ENCODE measurements at places on chromosomes 3 and 15.

DNA sequence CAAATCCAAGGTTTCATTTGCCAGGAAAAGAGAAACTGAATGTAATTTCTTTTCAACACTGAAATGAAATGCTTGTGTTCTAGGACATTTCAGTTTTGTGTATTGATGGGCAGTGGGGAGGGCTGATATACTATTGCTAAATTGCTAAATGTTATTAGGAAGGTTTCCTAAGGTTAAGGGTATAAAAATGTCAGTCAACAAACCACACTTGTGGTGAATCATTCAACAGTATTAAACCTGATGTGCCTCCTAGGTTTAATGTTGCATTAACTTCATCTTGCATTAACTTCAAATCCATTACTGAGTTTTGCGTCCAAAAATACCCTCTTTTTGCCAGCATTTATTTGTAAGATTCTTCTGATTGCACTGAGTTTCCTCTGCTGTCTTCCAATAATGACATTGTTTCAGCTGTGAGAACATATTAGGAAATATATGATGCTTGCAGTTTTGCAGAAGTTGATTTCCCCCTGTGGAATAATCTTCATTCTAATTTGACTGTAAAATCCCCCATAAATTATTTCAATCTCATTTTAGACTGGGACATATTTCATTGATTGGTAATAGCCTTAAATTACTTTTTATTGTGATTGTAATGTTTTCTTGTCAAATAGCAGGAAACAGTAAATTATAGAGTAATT, 758.3 kb downstream of the GBE1 start:
- no peak for DNase-seq

DNA sequence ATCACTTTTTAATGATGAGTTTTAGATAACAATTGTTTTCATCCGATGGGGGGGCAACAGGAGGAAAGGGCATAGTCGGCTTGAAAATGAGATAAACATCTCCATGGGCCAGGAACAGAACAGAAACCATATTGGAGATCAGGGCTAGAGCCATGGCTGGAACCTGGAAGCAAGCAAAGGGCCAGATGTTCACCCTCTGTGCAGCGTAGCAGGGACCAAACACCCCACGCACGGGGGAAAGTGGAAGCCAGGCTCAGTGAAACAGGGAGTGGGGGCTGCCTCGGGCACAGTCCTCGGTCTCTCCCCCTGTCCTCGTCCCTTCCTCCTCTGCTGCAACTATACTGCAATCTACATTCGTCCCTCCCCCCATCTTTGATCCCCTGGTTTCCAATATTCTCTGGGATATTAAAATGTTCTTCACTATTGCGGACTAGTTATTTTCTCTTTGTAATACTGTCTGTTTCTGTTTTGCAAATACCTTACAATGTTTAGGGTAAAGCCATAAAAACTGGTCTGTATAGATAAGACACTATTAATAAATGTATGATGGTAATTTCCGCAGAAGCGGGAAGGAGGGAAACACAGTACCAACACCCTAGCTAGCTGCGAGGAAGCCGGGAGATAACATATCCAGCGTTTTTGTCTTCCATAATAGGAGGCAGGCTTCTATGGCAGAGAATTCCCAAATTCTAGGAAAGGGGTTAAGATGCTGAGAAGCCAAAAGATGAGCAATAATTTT, 121.5 kb downstream of the XXYLT1 start:
- DNase-seq, result no peak

DNA sequence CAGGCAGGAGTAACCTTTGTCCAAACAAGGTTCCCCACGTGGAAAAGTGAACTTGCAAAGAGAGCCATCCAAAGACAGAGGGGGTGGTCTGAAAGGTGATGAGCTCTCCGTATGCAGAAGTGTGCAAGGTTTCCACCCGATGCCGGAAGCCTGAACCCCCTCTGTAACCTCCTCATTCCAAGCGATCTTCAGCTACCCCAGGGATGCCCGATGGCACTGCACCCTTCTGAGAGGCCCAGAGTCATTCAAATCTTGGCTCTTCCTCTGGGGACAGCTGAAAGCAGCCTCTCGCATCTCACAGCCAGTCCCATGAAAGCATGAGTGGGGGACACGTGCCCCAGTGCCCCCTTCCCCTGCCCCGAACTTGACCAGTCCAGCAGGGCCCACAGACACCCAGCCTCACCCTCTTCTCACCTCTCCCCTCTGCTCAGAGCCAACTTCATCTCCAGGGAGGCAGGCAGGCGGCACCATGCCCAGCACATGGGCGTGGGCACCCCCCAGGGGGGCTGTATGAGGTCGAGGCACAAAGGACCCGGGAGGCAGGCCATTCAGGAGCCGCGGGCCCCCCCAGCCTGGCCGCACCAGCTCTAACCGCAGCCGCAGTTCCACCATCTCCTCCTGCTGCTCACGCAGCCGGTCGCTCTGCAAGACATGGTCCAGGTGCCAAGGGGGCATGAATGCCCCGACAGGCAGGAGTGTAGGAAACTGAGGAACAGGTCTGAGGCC, 8.7 kb downstream of the KIF7 start:
- no peak for DNase-seq

DNA sequence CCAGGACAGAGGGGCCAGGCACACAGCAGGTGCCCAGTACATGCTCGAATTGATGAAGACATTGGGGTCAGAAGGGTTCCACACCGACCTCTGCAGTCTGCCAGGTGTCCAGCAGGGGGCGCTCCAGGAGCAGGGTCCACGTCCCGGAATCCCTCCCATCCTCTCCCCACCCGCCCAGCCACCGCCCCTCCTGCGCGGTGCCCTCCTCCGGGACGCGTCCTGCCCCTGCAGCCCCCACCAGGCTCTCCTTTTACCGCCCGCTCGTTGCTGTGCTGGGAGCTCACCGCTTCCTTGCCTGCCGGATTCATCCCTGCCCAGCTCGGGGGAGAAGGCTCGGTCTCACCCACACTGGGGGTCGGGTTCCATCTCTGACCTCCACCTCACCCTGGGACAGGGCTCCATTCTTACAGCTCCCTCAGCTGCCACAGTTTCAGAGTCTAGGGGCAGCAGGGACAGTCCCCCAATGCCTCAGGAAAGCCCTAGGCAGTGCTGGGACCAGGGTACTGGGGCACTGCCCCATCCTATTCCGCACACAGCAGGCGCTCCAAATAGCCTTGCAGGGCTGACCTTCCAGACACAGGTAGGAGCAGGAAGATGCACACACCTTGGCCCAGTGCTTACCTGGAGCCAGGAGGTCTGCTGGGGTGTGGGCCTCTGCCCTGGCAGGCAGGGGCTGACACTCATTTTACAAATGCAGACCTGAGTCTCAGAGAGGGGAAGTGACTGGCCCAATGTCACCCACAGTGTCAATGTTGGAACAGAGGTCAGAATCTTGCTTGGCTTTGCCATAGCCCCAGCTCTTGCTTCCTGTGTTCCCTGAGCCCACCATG, 31.0 kb downstream of the GRIP2 start:
- peak; percentile 38 for DNase-seq

- no peak for DNase-seq
Observed at GRCh38 chr3:121063628-121064027, 155.6 kb downstream of the STXBP5L start.

GRCh38 chr3:171266034-171266739, 194.0 kb downstream of the TNIK start:
- no peak for DNase-seq

DNA sequence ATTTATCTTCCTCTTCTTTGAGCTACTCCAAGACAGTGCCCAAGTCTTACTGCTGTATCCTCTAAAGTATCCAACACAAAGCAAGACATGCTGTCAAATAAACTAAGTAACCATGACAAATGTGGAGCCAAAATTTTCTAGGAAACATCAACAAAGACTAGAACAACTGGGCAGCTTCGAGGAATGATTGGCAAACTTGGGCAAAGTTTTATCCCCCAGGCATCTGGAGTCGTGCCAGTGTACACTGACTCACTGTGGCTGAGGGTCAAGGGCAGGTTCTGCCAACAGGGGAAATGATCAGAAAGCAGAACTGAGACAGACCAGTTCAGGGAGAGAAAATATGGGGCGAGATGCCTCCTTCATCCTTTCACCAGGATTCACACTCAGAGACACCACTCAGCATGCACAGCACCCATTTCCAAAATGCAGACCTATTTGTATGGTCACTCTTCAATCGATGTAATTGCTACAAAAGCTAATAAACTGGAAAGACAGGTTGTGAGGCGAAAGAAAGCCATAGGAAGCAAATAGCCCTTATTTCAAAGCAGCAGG, 65.8 kb downstream of the MB21D2 start:
- DNase-seq, result no peak

DNA sequence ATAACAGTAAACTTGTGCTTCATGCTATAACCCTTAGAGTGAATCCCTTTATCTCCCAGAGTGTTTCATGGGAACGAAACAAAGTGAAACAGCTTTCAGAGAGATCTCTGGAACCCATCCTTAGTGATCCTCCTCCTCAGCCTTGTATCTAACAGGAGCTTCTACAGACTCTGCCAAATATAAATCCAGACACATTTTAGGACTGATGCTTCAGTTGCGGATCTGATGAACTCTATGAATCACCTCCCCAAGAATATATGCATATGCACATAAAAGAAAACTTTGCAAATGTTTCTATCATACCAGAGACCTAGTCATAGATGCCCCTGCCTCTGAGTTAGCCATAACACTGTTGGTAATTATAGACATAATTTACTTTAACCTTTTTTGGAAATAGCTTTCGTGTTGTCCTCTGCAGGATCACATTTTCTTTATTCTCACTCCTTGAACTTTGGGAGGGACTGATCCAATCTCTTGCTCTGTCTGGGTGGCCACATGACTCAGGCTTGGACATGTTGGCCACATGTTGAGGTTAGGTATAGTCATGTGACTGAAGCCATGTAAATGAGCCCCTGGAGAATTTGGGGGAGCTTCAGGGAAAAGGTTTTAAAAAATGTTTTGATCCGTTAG, 306.4 kb upstream of the CNTN3 start:
- DNase-seq, result no peak

Measured in stimulated activated CD4-positive, alpha-beta T cell treated with anti-CD3 and anti-CD28 coated beads, Interleukin-15, amount 100 ng/mL, for 1 hour (primary cell).